ENCODE measurements at places on chromosomes 5 and 9.
A peak's percentile ranks its signal among the peaks of the same experiment; 100 is the strongest.

- DNase-seq, result peak; percentile 79
Measured at GRCh38 chr9:82031538-82032280, 43.1 kb downstream of the SPATA31D1 start.

DNA sequence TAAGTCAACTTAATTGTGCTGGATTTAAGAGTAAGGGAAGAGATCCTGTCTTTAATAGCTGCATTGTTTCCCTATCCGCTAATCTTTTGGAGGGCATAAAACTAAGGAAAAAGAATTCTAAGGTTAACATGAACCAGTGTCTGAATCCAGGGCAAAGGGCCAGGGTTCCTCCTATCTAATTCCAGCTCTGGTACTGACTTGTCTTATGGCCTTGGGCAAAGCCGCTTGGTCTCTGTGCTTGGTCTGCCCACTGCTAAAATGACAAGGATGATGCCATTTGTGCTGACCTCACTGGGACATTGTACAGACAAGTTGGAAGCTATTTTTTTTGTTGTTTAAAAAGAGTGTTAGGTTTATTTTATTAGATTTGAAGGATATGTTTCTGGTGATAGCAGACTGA, 334.7 kb upstream of the PIK3R1 start:
- peak; percentile 87 for DNase-seq

- no peak for DNase-seq
Measured at GRCh38 chr5:180234271-180234670, 25.3 kb upstream of the RASGEF1C start.

GRCh38 chr9:71607461-71607881, 160.8 kb downstream of the CEMIP2 start:
- no peak for DNase-seq

- no peak for DNase-seq
Measured at GRCh38 chr9:228929-229695, 14.4 kb downstream of the DOCK8 start.

- no peak for DNase-seq
Measured at GRCh38 chr5:19630876-19631275, 357.1 kb downstream of the CDH18 start.

- DNase-seq, result no peak
Measured at GRCh38 chr5:134793111-134793510, 34.5 kb downstream of the DDX46 start.

- DNase-seq, result peak; percentile 27
Measured at GRCh38 chr9:73269430-73270101, 117.9 kb downstream of the ANXA1 start.

GRCh38 chr9:113658545-113658895, 195.0 kb downstream of the RGS3 start:
- DNase-seq, result no peak

- no peak for DNase-seq
Measured at GRCh38 chr5:63286724-63287123, 675.5 kb downstream of the HTR1A start.

- no peak for DNase-seq
Measured at GRCh38 chr9:21023861-21024260, 7.6 kb downstream of the HACD4 start.

- DNase-seq, result peak; percentile 41
Measured at GRCh38 chr9:131366761-131367401, 27.0 kb upstream of the PRRC2B start.

- DNase-seq, result no peak
Measured at GRCh38 chr5:150862070-150862469, 15.7 kb downstream of the IRGM start.

DNA sequence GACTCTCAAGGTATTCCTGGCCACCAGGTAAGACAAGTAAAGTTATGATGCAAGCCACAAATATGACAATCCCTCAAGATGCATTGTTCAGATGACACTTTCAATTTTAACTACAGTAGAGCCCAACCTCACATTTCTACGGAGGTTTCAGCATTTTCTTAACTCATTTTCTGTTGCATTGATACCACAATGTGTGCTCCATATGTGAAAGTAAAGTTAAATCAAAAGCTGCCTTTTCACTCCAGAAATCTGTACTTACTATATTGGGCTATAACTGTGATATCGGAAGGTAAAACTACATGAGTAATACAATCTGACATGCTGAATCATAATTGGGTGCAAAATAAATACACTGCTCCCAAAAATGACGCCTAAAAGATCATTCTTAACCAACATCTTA, 333.6 kb upstream of the MEF2C start:
- no peak for DNase-seq

- no peak for DNase-seq
Measured at GRCh38 chr5:124234022-124234769, 512.2 kb downstream of the ZNF608 start.

- peak; percentile 44 for DNase-seq
Measured at GRCh38 chr5:127647361-127647958, 1.4 kb upstream of the CTXN3 start.

DNA sequence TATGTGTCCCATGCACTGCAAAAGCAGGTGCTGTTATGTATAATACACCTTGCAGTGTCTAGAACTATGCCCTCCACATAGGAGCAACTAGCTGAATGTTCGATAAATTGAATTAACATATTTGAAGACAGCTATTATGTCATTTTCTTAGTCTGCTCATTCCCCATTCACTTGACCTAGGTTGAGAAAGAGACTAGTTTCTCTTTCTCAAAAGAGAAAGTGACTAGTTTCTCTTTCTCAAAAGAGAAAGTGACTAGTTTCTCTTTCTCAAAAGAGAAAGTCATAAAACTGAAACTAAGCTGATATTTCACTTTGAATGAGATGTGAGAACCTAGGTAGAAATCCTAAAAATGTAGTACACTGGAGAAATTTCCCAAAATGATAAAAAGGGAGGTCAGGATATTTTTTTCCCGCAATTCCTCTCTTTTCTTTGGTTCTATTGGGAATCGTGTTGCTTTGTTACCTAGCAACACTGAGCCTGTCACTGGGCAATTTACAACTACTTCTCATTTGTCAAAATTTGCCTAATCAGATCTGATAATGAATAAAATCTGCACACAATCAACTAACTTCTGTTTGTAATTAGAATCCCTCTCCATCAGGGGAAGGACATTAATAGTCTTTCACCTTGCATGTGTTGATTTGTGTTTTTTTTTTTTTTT, 132.0 kb upstream of the GRIA1 start:
- DNase-seq, result no peak

Measured in mammary epithelial cell (primary cell).